ENCODE measurements at places on chromosomes 7 and 10.
A peak's percentile ranks its signal among the peaks of the same experiment; 100 is the strongest.

GRCh38 chr10:93816123-93816747 lies 58.5 kb downstream of the LGI1 start:
- peak; percentile 57 for DNase-seq

GRCh38 chr7:141027043-141027442 lies 12.3 kb upstream of the MRPS33 start:
- no peak for DNase-seq

DNA sequence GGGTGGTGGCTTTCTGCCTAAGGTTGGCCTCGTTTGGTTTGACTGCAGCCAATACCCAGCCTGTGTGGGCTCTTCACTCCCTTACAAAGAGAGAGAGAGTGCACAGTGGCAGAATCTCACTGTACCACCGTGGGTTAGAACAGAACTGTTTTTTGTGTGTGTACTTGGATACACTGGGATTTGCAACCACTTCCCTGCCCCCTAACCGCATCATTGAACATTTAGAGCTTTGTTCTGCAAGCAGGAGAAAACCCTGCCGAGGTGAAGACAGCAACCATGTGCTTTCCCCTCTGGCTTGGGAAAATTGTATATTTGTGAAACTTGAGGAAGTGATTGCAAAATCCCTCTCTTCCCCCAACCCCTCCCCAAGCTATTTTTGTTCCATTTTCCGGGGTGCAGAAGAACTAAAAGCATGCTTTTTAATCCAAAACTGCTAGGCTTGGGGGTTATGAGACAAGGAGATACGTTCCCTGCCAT lies 201.2 kb downstream of the TCF7L2 start:
- DNase-seq: no peak

DNA sequence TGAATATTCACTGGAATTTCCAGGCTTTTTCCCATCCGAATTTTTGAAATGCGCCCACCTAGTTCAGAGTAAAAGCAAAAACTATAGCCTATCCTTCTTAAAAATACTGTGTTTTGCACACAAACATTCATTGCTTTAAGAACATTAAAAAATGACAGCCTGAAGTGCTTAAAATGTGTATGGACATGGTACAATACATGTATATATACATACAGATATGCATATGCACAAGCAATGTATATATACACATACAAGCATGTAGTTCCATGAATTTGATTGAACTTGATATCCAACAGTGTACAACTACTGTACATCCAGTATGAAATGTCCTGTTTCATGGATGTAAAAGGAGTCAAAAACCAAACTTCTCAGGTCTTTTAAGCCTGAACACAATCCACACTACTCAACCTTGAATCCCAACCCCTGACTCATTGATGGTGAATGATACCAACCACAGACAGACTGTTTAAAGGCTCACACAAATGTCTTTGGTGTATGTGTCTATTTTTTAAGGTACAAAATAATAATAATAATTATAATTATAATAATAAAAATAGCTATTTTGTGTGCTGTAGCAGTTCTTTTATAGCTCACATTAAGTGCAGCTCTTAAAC lies 14.8 kb downstream of the INHBA start:
- DNase-seq: no peak

- DNase-seq: no peak
These were observed 105.3 kb downstream of the SKAP2 start for GRCh38 chr7:26759108-26759507.

- DNase-seq: no peak
These were observed 14.9 kb downstream of the ZC3HAV1 start for GRCh38 chr7:139094596-139094995.

DNA sequence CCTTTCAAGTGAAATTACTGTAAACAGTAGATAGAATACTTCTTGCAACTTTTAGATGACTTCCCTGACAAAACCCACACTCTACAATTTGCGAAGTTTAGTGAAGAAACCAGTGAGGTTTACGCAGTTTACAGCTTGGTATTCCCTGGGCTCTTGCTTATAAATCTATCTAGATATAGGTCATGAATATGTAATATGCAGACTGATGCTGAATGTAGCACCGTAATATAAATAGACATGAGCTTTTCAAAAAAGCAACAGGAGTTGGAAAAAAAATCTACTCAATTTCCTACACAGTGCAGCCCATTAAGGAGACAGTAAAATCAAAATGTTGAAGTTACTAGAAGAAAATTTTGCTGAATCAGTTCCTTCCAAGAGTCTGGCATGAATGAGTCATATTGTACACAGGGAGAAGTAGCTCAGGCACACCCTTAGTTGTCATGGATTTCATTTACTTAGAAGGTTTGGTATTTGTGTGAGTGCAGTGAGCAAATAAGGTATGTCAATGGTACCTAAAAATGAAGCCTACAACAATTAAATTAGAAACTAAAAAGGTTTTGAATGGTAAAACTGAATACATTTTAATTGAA lies 67.7 kb upstream of the NEUROD6 start:
- no peak for DNase-seq

GRCh38 chr10:101563497-101564040 lies 24.5 kb downstream of the POLL start:
- no peak for DNase-seq

DNA sequence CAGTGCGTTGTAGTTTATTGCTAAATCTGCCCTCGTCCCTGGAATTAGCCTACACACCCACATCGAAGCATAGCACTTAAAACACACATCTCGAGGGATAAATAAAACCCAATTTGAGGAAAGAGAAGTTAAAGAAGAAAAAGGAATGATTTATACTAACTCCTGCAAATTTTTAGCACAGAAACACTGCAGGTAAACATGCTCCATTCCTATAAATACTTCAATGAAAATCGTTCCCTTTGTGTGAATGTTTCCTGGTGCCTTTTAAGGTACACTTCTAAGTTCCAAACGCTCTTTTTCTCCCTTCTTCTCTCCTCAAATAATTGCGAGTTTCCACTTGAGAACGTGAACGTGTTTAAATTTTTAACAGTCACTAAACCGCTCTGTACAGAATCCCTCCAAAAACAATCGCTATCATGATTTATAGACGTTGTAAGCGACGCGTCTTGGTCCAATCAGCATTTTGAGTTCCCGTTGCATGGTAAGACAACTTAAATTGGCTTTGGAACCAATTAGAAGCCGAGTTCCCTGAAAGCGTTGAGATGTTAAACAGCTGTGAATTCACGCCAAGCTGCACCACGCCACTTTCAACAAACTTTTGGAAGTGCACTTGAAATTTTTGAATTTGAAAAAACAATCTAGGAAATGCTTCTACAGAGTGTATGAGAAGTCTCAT lies 12.5 kb upstream of the EBLN1 start:
- peak; percentile 16 for DNase-seq

DNA sequence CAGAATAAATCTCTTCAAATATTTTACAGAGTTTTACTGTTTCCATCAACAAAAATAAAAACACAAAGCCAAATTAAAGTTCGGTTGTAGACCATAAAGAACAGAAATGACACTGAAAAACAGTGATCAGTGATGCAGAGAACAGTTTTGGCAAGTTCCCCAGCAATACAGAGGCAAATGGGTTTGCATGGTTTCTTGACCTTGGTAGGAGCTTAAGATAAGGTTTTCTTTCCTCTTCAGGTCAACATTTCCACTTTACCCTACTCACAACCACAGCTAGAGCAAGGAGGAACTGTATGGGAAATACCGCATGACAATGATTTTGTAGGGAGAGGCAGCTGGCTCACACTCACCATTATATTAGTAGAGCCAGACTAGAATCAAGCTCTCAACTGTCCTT lies 199.5 kb downstream of the SH2D4B start:
- no peak for DNase-seq

GRCh38 chr10:95234951-95235350 lies 40.9 kb downstream of the ACSM6 start:
- no peak for DNase-seq

- no peak for DNase-seq
These were observed 51.1 kb downstream of the ASB13 start for GRCh38 chr10:5615316-5615715.

- DNase-seq: no peak
These were observed 402.0 kb upstream of the NRG3 start for GRCh38 chr10:81472927-81473470.

DNA sequence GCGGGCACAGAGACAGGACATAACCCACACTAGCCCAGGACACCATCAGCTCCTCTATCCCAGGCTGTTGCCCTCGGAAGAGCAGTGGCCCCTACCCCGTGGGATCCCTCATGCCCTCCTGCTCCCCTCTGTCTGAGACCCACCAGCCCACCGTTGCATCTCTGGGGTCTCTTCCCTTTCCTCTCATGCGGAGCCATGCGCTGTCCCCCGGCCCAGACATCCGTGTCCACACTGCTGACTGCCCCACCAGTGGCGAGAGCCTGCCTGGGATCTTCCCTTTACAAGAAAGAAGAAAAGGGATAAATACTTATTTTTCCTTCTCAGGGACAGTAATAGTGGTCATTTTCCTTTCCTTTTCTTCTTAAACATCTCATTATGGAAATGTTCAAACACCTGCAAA lies 115.4 kb downstream of the WDR37 start:
- DNase-seq: no peak

DNA sequence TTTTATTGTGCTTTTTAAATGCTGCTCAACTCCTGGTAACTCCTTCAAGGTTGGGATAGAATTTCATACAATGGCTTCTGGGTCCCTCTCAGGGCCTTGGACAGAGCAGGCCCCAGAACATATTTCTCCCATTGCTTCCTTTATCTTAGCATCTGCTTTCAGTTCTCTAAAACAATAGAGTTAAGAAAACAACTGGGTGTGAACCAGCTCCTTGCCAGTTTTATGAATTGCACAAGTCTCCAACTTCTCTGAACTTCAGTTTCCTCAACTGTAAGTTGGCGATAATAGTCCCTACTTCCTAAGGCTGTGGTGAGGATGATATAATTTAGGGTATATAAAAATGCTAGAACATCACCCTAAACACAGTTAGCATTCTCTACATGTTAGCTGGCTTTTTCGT lies 77.0 kb upstream of the INHBA start:
- no peak for DNase-seq

- no peak for DNase-seq
These were observed 62.4 kb upstream of the CCDC71L start for GRCh38 chr7:106723398-106723797.

DNA sequence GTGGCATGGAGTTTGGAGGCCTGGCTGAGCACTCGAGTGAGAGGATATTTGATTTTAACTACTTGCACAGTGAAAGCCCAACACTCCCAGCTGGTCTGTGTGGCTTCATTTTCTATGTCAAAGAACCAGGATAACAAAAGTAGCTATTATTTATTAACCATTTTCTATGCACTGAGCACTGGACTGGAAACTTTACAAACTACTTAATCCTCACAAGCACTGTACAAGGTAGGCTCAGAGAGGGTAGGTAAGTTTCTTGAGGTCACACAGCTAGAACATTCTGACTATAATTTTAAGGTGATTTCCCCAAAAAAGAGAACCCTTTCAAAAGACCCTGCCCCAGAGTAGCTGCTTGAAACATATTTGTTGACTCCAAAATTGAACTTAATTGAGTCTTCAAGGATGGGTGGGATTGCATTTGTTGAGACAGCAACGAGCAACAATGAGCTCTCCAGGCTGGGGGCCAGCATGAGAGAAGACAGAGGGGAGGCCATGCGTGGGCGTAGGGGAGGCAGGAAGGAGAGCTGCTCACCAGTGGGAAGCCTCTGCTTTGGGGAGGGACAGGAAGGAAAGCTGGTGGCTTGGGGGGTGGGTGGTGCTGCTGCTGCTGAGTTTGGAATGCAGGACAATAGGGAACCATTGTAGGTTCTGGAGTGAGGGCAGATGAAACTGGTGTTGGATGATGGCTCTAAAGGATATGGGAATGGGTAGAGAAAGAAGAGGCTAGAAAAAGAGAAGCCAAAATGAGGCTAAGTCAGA lies 31.5 kb downstream of the FAM241B start:
- no peak for DNase-seq

GRCh38 chr7:96041171-96041570 lies 268.8 kb downstream of the DYNC1I1 start:
- no peak for DNase-seq

DNA sequence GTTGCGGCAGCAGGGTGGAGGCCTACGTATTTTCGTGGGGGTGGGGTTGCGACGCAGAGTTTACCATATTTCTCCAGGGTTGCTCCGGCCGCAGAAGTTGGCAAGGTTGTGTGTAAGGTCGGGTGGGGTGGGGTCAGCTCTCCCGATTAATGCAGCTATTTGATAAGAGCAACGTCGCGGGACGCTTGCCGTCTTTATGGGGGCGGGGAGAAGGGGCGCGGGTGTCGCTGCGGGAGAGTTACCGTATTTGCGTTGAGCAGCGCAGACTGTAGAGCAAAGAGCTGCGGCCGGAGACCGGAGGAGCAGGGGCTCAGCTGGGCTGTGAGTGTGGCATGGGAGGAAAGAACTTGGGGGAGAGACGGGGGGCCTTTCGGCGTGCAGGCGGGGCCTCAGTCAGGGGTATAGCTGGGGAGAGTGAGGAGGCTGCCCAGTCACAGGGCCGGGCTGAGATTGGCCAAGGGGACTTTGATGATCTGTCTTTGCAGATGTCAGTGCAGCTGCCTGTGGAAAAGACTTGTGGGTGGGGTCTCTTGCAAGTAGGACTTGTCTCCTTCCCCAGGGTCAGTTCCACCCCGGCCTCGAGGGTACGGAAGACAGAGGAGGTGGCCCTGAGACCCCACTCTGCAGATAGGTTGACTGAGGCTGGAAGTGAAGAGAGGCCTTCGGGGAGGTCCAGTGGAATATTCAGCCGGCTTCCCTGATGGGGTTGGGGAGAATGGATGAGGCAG lies 26.6 kb downstream of the ZNF775 start:
- no peak for DNase-seq

DNA sequence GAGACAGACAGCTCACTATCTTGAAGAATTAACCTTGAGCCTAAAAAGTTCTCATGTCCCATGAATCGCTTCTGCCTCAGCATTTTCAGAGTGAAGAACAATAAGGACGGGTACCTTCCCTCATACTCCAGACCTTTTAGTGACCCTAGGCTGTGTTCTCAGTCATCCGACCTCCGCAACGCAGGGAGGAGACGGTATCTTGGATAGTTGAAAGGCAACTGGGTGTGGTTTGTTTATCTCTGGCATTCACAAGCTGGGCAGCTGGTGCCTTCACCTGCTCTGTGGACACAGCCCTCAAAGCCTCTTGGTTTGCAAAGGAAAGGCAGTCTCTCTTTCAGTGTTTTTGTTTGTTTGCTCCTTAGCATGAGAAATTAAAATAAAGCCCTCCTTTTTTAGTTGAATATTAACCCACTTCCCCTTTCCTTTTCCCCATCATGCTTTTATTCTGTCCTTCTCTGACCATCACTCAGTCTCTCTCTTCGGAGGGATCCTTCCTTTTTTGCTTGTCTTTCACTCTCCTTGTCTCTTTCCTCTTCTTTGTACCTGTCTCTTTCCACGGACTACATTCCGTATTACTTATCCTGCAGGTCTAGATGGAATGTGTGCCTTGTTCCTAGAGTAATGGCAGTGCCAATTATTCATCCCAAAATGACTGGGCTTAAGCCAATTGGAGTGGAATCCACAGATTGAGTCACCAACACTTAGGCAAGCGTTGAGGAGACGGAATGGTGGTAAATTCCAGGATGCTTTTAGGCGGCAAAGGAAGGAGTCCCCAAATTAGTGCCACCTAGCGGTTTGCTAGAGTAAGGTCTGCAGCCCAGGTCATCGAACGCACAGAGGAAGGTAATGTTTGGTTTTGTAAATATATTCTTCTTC lies 45.8 kb downstream of the PRR15 start:
- DNase-seq: peak; percentile 12
